ENCODE measurements at places on chromosomes 16 and 17.
A peak's percentile ranks its signal among the peaks of the same experiment; 100 is the strongest.

GRCh38 chr17:794876-795275, 12.7 kb downstream of the MRM3 start:
- peak; percentile 56 for DNase-seq

GRCh38 chr17:76742958-76743357, 5.0 kb downstream of the MFSD11 start:
- DNase-seq: no peak

GRCh38 chr16:86322283-86322682, 188.0 kb upstream of the FOXF1 start:
- no peak for DNase-seq

- DNase-seq: no peak
Observed at GRCh38 chr17:65892912-65893377, 299.0 kb downstream of the CEP112 start.

Measured in right renal cortex interstitium (tissue), 3 donors.